ENCODE measurements at places on chromosomes 3 and 15.

- no peaks in the 10 kb centered on the region for H3K27me3 ChIP-seq
- H3K36me3 ChIP-seq, result peaks cover 3% of the 10 kb centered on the region
- peaks cover 51% of the 10 kb centered on the region for H3K4me1 ChIP-seq
- no peak overlapping the region for H3K27ac ChIP-seq
- no peak overlapping the region for H3K4me3 ChIP-seq
Observed at GRCh38 chr3:51669241-51670052, 1.6 kb upstream of the TEX264 start.

GRCh38 chr3:72990701-72991395, 5.8 kb upstream of the PPP4R2 start:
- no peak for DNase-seq
- no peaks in the 10 kb centered on the region for H3K4me1 ChIP-seq
- no peak overlapping the region for H3K27ac ChIP-seq
- no peaks in the 10 kb centered on the region for H3K27me3 ChIP-seq

GRCh38 chr15:59280855-59281254, 74.2 kb downstream of the LDHAL6B start:
- DNase-seq, result no peak
- peaks cover 13% of the 10 kb centered on the region for H3K4me1 ChIP-seq
- H3K27ac ChIP-seq, result no peak overlapping the region
- no peak overlapping the region for H3K4me3 ChIP-seq
- H3K36me3 ChIP-seq, result no peaks in the 10 kb centered on the region
- no peaks in the 10 kb centered on the region for H3K27me3 ChIP-seq

DNA sequence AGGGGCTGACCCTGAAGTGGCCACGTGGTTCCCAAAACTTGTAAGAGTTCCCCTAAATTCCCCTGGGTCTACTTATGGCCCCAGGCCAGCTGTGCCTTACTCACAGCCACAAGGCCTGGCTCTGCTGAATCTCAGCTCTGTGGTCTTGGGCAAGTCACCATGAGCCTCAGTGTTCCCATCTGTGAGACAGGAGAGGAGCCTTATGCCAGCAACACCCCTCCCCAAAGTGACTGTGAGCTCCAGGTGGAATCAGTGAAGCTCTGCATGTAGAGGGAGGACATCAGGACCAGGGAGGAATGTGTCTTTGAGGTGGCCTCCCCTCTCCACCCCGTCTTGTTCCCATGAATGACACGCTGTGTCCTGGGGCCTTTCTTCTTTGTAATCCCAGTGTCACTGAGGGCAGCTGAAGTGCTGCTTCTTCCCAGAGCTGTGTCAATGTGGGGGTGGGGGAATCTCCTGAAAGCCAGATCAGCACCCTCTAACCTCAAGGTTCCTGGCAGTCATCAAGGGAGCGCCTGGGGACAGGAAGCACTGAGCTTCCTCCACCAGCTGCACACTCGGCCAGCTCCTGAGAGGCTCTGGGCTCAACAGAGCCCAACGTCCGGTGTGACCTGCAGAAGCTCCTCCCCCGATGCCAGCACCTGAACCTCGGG, 258.9 kb downstream of the UACA start:
- H3K36me3 ChIP-seq, result no peaks in the 10 kb centered on the region
- H3K27me3 ChIP-seq, result no peaks in the 10 kb centered on the region
- peak; percentile 62 for DNase-seq
- H3K4me3 ChIP-seq, result no peak overlapping the region
- peaks cover 30% of the 10 kb centered on the region for H3K4me1 ChIP-seq
- H3K27ac ChIP-seq, result peak overlapping the region; percentile 9

- peaks cover 34% of the 10 kb centered on the region for H3K36me3 ChIP-seq
- no peak for DNase-seq
- no peak overlapping the region for H3K4me3 ChIP-seq
- H3K4me1 ChIP-seq, result no peaks in the 10 kb centered on the region
- H3K27me3 ChIP-seq, result no peaks in the 10 kb centered on the region
Observed at GRCh38 chr3:155782390-155782953, 23.6 kb downstream of the C3orf33 start.

DNA sequence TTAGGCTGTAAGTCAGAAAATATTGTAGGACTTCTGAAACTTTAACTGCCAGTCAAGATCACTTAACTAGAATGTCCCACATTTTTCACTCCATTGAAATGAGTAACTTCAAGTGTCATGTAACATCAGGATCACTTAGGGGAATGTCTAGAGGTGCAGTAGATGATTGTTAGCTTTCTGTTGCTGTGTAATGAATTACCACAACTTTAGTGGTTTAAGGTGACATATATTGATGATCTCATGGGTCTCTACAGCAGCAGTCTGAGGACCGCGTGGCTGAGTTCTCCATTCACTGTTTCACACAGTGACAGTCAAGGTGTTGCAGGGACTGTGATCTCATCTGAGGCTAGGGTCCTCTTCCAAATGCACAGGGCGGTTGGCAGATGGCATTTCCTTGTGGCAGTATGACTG, 82.7 kb downstream of the SLC25A26 start:
- peaks cover 4% of the 10 kb centered on the region for H3K4me1 ChIP-seq
- no peak overlapping the region for H3K4me3 ChIP-seq
- no peak for DNase-seq
- no peak overlapping the region for H3K27ac ChIP-seq

GRCh38 chr15:94673801-94674200, 442.4 kb downstream of the MCTP2 start:
- no peak for DNase-seq
- no peak overlapping the region for H3K4me3 ChIP-seq
- no peak overlapping the region for H3K27ac ChIP-seq
- H3K4me1 ChIP-seq, result peaks cover 13% of the 10 kb centered on the region
- H3K36me3 ChIP-seq, result no peaks in the 10 kb centered on the region
- peaks cover 37% of the 10 kb centered on the region for H3K27me3 ChIP-seq

DNA sequence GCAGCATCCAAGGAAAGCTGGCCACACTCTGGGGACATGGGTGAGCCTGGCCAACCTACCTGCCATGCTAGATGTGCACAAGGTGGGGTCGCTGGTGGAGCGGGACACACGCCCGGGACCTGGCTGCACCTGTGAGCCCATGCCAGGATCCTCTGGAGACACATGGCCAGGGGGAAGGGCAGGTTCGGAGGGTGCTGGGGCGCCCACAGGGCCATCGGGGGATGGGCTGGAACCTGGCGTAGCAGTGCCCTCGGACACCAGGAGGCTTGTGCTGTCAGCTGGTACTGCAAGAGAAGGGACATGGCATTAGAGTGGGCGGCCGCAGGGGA, 143.4 kb downstream of the NSMCE3 start:
- no peak overlapping the region for H3K27ac ChIP-seq
- H3K4me1 ChIP-seq, result no peaks in the 10 kb centered on the region
- peaks cover 58% of the 10 kb centered on the region for H3K27me3 ChIP-seq
- H3K36me3 ChIP-seq, result no peaks in the 10 kb centered on the region
- DNase-seq, result peak; percentile 1

DNA sequence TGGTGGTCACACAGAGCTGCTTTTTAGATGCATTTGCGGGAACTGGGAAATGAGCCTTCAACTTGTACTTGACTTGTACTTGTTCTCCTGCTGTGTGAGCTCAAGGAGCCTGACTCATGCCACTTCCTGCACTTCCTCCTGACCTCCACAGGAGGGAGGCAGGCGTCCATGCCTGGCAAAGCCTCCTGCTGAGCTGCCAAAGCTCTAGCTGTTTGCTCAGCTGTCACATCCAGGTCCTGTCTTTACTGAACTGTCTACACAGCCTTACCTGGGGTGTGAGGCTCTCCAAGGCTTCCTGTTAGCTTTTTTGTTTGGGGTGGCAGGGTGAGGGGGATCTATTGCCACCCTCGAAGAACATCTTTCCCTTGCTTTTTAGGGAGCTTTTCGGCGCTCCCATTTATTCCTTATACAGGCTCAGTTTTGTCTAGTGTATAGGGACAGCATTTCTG, 6.4 kb downstream of the THPO start:
- no peak overlapping the region for H3K27ac ChIP-seq
- H3K4me3 ChIP-seq, result no peak overlapping the region
- peaks cover 20% of the 10 kb centered on the region for H3K36me3 ChIP-seq
- peak; percentile 71 for DNase-seq
- peaks cover 28% of the 10 kb centered on the region for H3K27me3 ChIP-seq

- DNase-seq, result no peak
- H3K36me3 ChIP-seq, result peaks cover 22% of the 10 kb centered on the region
- H3K4me3 ChIP-seq, result peak overlapping the region; percentile 88
- H3K27me3 ChIP-seq, result no peaks in the 10 kb centered on the region
Observed at GRCh38 chr15:43184407-43185124, 637 bp upstream of the CCNDBP1 start.

DNA sequence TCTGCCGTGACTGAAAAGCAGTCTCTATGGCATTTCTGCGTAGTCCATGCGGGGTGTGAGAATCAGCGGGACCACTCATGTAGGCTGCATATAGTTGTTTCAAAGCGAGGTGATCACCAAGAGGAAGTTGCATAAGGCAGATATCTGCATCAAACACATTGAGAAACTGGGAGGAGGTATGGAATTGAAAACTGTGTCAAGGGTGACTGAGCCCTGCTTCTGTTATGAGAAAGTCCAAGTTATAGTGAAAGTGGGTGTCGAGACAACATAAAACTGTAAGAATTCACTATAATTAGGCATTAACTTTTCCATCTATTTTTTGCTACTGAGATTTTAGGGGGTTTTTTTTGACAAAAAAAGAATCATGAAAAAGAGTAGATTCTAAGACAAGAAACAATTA, 109.3 kb downstream of the ZIC1 start:
- no peak for DNase-seq
- H3K27ac ChIP-seq, result no peak overlapping the region
- H3K27me3 ChIP-seq, result no peaks in the 10 kb centered on the region
- H3K4me1 ChIP-seq, result no peaks in the 10 kb centered on the region

GRCh38 chr3:195692781-195693427, 27.9 kb upstream of the MUC20 start:
- peaks cover 18% of the 10 kb centered on the region for H3K4me1 ChIP-seq
- no peak overlapping the region for H3K27ac ChIP-seq
- no peak overlapping the region for H3K4me3 ChIP-seq
- DNase-seq, result no peak
- H3K27me3 ChIP-seq, result no peaks in the 10 kb centered on the region

DNA sequence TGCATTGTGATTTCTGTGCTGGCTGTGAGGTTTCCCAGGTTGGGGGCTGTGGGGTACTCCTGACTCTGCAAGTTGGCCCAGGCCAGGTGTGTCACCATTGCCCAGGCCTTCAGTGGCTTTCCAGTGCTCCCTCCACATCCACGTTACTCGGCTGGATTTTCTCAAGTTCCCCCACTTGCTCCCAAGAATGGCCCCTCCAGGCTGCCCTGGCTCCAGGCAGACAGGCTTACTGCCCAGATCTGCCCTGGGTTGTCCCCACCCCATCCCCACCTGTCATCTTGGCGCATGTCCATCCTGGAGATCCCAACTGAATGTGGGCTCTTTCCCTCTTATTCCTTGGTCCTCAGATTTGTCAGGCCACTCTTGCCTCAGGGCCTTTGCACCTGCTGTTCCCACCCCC, 3.6 kb downstream of the APBA2 start:
- no peak overlapping the region for H3K4me3 ChIP-seq
- H3K27me3 ChIP-seq, result peaks cover 52% of the 10 kb centered on the region
- no peaks in the 10 kb centered on the region for H3K36me3 ChIP-seq
- no peak for DNase-seq
- H3K4me1 ChIP-seq, result peaks cover 15% of the 10 kb centered on the region

DNA sequence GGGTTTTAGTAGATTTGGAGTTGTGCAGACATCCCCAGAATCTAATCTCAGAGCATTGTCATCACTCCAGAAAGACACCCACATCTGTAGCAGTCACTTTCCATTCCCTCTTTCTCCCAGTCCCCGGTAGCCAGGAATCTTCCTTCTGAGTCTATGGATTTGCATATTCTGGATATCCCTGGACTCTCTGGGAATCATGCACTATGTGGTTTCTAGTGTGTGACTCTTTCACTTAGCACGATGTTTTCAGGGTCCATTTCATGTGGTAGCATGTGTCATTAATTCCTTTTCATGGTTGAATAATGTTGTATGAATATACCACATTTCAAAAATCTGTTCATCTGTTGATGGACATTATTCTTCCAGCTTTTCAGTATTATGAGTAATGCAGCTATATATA, 29.3 kb downstream of the FBLN2 start:
- no peak overlapping the region for H3K4me3 ChIP-seq
- H3K4me1 ChIP-seq, result peaks cover 43% of the 10 kb centered on the region

DNA sequence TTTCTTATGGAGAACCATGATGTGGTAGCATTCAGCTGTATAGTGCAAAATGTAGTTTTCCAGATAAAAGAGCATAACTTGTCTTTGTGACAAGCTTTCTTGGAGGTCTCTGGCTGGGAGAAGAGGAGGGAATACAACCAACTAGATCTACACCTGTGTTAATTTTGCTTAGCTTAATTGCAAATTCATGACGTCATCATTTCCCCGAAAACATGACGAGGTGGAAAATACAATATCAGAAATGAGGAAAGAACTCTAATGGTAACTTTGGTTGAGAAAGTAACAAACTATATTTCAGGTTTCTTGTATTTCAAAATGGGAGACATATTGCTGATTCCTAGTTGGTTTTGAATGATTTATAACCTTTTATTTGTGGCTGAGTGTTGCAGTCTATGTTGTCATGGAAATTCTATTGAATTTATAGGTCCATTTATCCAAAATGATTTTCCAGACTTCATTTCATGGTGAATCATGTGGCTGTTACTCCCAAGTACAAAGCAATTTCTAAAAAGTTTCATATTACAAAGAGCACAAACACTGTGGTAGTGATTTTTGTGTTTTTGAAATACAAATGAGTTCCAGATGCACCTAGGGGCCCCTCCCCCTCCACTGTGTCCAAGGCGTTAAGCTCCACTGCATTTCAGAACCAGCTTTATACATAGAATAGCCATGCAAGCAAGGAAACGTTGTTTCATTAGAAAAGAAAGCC, 307.2 kb downstream of the FEZF2 start:
- DNase-seq, result no peak
- H3K27ac ChIP-seq, result no peak overlapping the region
- no peaks in the 10 kb centered on the region for H3K27me3 ChIP-seq
- peaks cover 35% of the 10 kb centered on the region for H3K4me1 ChIP-seq

DNA sequence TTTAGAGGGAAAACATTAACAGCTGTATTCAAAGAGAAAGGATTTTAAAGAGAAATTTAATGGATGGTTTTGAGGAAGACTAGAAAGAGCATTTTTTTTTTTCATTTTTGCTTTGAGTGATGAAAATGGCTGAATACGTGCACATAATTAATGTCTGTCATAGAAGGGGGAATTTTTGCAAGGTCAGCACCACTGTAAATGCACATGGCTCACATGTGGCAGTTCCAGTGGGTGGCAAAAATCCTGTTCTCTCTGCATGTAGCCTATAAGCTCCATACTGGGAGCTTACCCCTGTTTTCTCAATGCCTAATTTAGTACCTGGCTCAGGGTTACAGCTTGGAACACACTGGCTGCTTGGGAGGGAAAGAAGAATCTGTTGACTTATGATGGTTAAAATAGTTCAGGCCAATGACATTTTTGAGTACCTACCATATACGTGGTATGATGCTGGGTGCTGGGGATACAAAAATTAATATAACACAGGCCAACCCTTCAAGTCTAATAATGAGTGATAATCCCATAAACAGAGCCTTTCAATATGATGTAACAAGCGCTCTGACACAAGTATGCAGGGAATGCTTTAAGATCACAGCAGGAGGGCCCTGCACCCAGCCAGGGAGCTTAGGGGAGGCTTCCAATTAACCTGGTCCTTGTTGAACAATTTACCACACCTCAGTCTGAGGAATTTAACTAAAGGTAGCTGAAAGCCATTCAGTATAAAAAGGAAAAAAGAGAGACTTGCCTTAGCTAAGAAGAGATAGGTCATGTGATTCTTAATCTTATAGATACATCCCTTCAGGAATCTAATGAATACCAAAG, 33.0 kb downstream of the HSPBAP1 start:
- DNase-seq, result no peak
- no peak overlapping the region for H3K27ac ChIP-seq
- H3K27me3 ChIP-seq, result no peaks in the 10 kb centered on the region
- no peak overlapping the region for H3K4me3 ChIP-seq

- DNase-seq, result no peak
- no peaks in the 10 kb centered on the region for H3K36me3 ChIP-seq
- no peak overlapping the region for H3K4me3 ChIP-seq
- peaks cover 25% of the 10 kb centered on the region for H3K4me1 ChIP-seq
- H3K27ac ChIP-seq, result no peak overlapping the region
Observed at GRCh38 chr3:4993276-4994143, 14.3 kb downstream of the BHLHE40 start.

Data from left ventricle myocardium inferior (tissue), 1 donor.